Left lung (tissue), 14 donors: ENCODE measurements at places on chromosomes 5 and 9. TPM values are rescaled to one million over a fixed set of nuclear protein-coding genes. Genes with fewer than 3 reads are reported as not detected.

The RLN2 gene
- 2.3 TPM for total RNA-seq

The DOLK gene
- 14.9 TPM for total RNA-seq

The MARVELD2 gene
- 38.3 TPM for total RNA-seq

The ZNF618 gene
- total RNA-seq = 9.9 TPM

- no peak for DNase-seq
- no peaks in the 10 kb centered on the region for H3K36me3 ChIP-seq
- no peaks in the 10 kb centered on the region for H3K4me1 ChIP-seq
- no peak overlapping the region for H3K4me3 ChIP-seq
Measured at GRCh38 chr5:75931175-75931574, 152.0 kb upstream of the SV2C start.

GRCh38 chr9:95510709-95511615 lies 5.8 kb downstream of the PTCH1 start:
- H3K36me3 ChIP-seq = no peaks in the 10 kb centered on the region
- H3K4me3 ChIP-seq = peak overlapping the region; percentile 63
- H3K27ac ChIP-seq = peak overlapping the region; percentile 84
- H3K27me3 ChIP-seq = peaks cover 100% of the 10 kb centered on the region
- DNase-seq = peak; percentile 94
